ENCODE measurements at places on chromosomes 1 and 21.

DNA sequence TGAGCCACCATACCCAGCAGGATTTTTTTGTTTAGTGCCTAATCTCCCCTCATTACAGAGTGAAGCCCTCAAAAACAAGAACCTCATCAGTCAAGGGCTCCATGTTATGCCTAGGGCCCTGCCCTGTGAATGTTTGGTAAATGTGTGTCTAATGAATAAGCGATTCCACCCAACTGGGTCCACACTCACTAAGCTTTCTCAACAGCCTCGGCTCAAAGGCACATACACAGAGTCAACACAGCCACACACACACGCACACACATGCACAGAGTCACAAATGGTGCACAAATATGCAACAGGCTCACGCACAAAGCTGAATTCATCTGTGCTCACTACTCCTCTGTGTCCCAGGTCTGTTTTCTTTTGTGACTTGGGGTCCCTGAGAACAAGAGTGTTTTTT is 11.7 kb upstream of the SYNC start:
- DNase-seq, result no peak

GRCh38 chr21:15062606-15062965 is 2.2 kb downstream of the NRIP1 start:
- DNase-seq, result peak; percentile 27

- DNase-seq, result peak; percentile 18
These were observed 60.2 kb upstream of the ID3 start for GRCh38 chr1:23619299-23620188.

DNA sequence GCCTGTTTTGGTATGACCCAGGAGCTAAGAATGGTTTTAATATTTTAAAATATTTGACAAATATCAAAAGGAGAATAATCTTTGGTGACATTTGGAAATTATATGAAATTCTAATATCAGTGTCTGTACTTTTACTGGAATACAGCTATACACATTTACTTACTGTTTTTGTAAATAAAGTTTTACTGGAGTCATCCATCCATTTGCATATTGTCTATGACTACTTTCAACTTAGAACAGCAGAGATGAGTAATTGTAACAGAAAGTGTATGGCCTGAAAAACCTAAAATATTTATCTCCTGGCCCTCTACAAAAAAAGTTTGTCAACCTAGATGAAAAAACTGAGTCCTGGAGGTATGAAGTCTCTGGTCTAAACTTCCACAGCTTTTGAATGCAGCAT is 5.8 kb upstream of the MAP3K7CL start:
- no peak for DNase-seq

DNA sequence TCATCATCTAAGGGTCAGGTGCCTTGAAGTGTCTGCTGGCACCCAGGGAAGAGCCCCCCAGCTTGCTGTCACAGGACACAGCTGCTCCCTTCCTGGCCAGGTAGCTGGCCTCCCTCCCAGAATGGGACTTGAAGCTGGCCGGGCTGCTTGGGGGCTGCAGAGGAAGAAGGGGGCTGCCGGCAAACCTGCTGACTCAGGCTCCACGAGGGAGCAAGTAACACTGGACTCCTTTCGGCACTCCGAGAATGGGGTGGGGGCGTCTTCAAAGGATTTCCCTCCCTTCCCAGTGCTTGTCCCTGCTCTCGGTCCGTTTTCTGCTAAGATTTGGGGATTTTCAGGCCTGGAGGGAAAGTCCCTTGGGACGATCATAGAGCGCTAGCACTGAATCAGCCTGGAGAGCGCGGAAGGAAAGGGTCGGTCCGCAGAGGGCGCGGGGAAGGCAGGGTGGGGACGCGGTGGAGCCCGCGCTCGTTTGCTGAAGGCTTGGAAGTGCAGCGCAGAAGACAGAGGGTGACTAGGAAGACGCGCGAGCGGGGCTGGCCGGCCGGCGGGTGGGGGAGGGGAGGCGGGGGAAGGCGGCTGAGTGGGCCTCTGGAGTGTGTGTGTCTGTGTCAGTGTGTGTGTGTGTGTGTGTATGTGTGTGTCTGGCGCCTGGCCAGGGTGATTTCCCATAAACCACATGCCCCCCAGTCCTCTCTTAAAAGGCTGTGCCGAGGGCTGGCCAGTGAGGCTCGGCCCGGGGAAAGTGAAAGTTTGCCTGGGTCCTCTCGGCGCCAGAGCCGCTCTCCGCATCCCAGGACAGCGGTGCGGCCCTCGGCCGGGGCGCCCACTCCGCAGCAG is at the start of gene CSF1:
CSF1 (plus strand) TSS at position 727 of the 840 bp plus-strand sequence. CDS start 175 bp downstream, outside the sequence.
- peak; percentile 74 for DNase-seq

- DNase-seq, result no peak
These were observed 35.4 kb downstream of the PTPRU start for GRCh38 chr1:29271724-29272123.

DNA sequence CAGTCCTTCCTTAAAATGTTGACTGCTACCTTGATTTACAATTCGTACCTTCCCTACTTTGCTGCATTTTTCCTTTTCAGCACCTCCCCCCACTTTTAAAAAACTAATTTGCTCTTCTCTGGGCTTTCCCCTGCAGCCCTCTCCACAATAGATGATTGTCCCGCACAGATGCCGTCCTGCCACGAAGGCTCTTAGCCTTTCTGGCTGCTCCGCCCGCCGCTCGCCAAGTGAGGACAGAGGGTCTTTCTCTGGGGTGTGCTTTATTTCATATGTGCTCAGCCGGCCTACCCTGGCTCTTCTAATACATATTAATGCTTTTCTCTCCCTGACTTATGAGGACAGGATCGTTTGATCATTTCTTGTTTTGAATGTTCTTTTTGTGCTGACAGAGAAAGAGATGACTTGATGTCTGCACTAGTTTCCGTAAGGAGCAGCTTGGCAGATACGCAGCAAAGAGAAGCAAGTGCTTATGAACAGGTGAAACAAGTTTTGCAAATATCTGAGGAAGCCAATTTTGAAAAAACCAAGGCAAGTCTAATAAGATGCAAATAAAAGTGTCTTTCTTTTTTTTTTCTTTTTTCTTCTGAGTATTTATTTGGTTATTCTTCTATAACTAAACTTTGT is 60.6 kb downstream of the SDCCAG8 start:
- no peak for DNase-seq

DNA sequence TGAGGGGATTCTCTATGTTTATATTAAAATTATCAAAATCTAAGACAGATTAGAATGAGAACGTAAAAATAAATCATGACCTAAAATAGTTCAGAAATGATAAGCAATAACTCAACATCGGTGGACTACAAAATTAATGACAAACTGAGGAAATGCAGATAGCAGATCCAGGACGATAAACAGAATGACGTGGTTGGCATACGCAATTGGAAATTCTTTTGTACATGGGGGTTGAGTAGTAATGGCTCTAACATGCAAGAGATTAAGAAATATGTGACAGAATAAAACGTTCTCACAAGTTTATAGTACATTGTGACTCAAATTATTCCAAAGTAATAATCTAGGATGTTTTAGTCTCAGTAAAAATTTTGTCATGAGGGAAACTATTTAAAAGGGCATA is 575.2 kb upstream of the BRINP3 start:
- no peak for DNase-seq

- no peak for DNase-seq
These were observed 53.0 kb upstream of the DUSP10 start for GRCh38 chr1:221794935-221795334.

GRCh38 chr1:26190373-26190987 is at the start of gene CATSPER4:
CATSPER4 (plus strand) TSS chr1:26190602; CDS start chr1:26190628, 26 bp downstream.
- no peak for DNase-seq

All from RKO (cell line).